ENCODE measurements at places on chromosomes 7 and 10.
A peak's percentile ranks its signal among the peaks of the same experiment; 100 is the strongest.

GRCh38 chr7:93914581-93915066 lies 6.9 kb upstream of the GNG11 start:
- no peak for DNase-seq

DNA sequence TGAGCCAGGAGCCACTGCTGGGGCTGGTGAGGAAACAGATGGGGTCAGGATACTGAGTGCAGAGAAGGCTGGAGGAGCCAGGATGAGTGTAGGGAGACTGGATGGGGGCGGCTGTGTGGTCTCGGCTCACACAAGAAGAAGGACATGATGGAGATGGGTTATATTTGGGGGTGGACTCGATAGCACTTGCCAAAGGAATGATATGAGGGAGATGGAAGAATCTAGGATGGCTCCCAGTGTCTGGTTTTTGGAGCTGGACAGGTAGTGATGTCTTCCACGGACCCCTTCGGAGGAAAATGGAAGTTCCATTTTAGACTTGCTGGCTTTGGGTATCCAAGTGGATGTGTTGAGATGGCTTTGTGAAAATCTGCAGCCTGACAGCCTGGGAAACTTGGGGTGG lies 83.9 kb downstream of the CDH23 start:
- no peak for DNase-seq

DNA sequence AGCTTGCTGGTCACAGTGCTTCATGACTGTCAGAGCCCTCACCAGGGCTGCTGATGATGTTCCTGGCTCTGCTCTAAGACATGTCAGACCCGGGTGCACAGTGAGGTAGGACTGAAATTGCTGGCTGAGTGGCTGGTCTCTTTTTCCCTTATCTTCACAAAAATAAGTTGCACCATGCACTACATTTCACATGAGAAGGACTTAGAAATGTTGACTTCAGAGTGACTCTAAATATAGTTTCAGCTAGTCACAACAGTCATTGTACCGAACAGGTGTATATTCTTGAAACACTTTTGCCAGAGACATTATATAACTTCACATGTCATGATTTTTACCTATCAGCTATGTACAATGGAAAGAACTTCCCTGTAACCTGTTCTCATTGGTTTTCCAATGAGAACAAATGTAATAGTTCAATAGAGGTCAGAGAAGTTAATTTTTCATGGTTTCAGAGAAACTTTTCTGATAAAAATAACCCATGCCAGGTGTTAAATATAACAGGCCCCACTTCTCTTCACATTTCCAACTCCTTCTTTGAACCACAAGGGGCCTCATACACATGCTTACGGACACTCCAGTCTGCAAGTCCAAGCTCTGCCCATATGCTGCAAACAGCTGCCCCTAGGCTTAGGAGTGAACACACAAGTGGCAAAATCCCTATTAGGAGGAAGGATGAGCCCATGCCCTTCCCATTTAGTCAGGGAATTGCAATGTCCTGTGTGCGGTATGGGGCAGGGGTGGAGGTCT lies 115.6 kb downstream of the CDK6 start:
- no peak for DNase-seq

GRCh38 chr10:104328896-104329710 lies 9.2 kb downstream of the ITPRIP start:
- no peak for DNase-seq

GRCh38 chr7:66905278-66905677 lies 15.7 kb upstream of the TMEM248 start:
- no peak for DNase-seq

DNA sequence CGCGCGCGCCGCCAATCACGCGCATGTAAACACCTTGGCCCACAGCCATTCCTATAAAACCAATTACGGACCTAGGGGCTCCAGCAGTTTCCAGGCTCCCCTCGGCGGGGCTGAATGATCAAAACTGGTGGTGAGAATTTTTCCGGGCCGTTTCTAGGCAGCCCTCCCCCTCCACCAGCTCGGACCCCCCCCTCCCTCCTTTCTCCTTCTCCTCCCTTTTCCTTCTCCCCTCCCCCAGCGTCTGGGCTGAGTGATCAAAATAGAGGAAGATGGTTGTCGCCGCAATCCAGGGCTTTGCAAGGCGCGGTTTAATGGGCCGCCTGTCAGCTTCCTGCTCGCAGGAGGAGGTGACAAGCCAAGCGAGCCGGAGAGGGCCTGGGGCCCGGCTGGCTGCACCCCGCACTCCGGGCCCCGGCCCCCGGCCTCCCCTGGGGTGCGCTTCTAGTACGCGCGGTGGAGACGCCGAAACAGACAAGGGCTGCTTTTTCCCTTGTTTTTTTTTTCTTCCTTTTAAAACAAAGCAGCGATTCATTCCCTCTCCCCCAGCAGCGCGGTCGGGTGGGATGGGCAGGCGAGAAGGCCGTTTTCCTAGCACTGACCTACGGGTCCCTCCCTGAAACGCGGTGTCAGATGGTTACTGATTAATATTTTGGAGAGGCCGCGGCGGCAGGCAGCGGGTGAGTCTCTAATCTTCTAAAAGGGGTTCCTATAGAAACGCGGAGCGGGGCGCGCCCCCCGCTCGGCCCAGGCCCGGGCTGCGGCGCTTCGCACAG lies 528 bp upstream of the TNRC18 start:
- peak; percentile 85 for DNase-seq

GRCh38 chr10:69223028-69223342 lies 2.9 kb downstream of the HKDC1 start:
- no peak for DNase-seq

DNA sequence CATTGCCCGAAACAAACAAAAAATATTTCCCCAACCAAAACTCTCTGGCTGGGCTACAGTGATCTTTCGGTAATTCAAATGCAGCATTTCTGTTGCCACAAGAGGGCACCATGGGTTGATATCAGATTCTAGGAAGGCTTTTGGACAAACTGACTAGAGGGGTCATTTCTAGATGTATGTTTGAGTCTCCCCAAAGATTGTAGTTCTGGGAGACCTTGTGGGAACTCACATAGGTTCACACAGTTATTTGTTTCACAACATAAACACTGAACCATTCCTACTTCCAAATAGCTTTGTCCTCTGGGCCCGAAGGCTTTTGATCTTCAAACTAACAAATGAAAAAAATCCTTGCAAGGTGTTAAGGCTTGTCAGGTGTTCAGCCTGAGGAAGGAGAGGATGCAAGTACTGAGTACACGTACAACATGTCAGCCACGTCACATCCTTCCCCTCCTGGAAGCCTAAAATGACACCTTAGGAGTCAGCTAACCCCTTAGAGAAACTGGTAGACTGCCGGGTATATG lies 37.0 kb upstream of the IL15RA start:
- DNase-seq = no peak

GRCh38 chr10:22992075-22992474 lies 64.2 kb downstream of the ARMC3 start:
- DNase-seq = no peak

GRCh38 chr10:100504096-100504495 lies 15.6 kb downstream of the SEC31B start:
- DNase-seq = no peak

- DNase-seq = no peak
Measured at GRCh38 chr10:80452640-80453039, 1.5 kb upstream of the TSPAN14 start.

DNA sequence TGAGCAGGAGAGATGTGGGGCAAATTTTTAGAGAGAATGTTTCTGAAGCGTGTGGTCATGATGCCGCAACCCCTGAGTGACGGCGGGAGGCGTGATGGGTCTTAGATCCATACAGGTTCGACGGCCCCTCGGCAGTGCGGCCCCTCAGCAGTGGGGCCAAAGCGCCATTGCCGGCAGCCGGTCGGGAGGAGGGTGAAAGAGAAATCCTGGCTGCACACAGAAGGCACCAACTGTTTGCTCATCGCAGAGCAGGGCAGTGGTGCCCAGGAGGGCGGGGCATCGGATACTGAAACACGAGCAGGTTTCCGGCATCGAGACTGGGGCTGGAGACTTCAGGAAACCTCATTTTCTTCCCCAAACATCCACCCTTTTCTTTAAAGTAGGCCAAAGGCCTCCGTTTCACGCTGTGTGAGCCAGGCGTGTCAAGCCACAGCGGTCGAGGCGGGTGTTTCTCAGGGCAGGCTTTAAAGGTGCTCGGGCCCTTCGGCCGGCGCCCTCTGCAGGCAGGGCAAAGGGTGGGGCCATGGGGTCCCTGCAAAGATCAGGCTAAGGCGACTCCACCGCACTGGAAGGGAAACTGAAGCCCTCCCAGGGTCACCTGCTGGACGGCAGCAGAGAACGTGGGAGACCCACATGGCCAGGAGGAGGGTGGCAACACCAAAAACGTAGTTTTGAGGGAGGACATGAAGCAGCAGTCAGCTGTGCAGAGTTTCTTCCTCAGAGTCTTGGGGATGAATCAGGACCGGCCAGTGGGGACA lies 42.0 kb upstream of the PPP2R2D start:
- no peak for DNase-seq

DNA sequence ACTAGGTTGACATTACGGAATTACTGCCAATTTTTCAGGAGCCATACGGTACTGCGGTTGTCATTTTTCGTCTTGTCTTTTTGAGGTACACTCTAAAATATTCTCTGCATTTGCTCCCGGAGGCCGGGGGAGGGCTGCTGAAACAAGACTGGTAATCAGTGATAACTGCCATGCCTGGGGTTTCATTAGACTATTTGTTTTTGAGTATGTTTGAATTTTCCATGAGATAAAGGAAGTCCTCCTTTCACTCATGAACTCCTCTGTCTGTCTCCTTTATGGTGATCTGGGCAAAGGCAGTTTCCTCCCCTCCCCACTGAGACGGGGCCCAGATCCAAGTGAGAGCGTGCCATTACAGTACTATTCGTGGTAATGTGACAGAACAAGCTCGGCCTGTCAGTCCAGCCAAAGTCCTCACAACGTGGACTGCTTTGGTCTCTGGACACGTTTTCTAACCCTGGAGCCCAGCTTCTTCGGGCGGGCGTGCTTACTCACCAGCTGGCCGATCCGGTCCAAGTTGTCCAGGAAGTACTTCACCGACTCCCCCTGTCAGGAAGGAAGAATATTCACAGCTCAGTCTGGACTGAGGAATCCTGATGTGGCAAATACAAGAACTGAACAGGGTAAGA lies 45.1 kb downstream of the AMZ1 start:
- DNase-seq = no peak

DNA sequence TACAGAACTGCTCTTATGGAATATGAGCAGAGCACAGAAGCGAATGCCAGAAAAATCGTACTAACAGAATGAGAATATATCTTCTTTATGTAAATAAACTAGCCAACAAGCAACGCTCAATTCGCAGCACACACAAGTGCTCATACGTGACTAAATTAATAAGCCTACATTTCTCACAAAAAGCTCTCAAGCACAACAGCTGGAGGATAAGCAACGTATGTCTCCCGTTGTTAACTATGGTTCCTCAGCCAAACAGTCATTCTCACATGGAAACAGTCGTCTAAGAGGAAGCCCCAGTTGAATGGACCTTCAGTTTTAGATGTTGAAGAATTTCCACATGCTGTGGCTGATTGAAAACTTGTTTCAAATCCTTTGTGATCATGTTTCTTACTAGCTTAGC lies 110.4 kb downstream of the PKD1L1 start:
- DNase-seq = no peak

GRCh38 chr10:1323951-1324350 lies 267.8 kb downstream of the WDR37 start:
- no peak for DNase-seq

- DNase-seq = no peak
Measured at GRCh38 chr7:107999779-108000560, 3.0 kb downstream of the LAMB1 start.

GRCh38 chr7:85186521-85187241 lies at the start of gene SEMA3D:
Gene SEMA3D, minus strand, starts transcription at chr7:85187056. Its CDS starts 65,165 bp downstream, at chr7:85121891.
- DNase-seq = no peak

DNA sequence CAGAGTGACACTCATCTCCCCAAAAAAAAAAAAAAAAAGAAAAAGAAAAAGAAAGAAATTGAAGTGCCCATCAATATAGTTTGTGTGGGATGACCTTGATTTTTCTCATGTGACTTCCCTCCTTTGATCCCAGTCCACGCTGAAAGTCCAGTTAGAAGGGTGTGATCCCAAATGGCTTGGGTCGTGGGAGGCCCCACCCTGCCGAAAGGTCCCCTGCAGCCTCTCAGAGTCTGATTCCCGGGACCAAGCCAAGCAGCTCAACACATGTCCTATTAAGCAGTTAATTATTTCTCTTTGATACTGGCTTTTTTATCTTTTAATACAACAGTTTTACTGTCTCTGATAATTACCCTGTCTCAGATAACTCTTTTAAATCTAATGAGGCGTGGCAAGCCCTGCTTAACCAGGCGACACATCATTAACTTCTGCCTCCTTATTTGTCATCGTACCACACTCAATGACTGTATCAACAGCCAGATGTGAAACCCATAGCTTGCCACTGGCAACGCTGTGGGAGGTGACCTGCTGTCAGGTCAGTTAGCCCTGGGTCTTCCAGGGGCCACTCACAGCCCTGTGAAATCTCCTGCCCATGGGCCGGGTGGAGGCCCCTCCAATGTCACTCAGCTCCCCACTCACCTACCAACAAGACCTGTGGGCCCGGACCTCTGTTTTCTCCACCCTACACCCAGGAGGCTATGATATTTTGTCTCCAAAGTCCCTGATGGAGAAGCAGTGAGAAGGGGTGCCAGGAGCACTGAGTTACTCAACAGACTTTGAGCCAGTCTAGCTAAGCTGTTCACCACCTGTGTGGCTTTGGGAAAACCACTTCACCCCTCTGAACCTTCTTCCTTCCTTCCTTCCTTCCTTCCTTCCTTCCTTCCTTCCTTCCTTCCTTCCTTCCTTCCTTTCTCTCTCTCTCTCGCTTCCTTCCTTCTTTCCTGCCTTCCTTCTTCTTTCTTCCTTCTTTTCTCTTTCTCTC lies 110.0 kb upstream of the SFMBT2 start:
- DNase-seq = no peak

DNA sequence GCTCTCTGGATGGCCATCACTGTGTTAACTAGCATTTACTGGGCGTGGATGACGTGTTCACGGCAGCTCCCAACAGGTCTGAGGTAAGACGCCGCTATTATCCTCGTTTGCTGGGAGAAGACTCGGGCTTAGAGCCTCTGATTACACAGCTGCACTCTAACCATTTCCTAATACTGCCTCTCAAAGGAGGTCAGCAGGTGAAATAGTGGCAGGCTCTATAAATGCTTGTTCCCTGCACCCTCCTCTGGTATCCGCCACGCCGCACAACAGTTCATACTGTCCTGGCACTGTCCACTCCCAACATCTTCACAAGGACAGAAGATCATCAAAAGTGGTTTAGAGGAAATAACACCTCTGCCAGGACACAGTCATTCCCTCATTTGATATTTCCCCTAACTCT lies 28.3 kb downstream of the HIPK2 start:
- no peak for DNase-seq

- no peak for DNase-seq
Measured at GRCh38 chr10:23370106-23370505, 25.5 kb upstream of the C10orf67 start.

GRCh38 chr7:55339033-55340000 lies 25.8 kb upstream of the LANCL2 start:
- no peak for DNase-seq

DNA sequence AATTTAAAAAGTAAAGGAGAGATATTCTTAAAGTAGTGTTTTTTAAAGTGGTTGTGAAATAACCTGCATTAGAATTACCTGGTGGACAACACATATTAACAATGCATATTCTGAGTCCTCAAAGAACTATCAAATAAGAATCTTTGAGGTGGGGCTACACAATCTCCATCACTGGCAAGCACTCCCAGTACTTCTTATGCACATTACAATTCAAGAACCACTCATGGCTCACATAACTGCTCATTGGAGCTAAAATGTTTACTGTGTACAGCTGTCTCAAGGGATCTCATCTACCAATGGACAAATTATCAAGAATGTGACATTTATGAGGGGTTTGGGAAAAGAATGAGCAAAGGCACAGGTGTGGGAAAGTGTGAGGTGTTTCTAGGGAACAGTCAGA lies 692.0 kb downstream of the PHTF2 start:
- no peak for DNase-seq
